Omental fat pad (tissue), 4 donors: ENCODE measurements at places on chromosomes 13 and 19.

- no peak for DNase-seq
Observed at GRCh38 chr13:29901710-29902631, 51.6 kb upstream of the UBL3 start.

DNA sequence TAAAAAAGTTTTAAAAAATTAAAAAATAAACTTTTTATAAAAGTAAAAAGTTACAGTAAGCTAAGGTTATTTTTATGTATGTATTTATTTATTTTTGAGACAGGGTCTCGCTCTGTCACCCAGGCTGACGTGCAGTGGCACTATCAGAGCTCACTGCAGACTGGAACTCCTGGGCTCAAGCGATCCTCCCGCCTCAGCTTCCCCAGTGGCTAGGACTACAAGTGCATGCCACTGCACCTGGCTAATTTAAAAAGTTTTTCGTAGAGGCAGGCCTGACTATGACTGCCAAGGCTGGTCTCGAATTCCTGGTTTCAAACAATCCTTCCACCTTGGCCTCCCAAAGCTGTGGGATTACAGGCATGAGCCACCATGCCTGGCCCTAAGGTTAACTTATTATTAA, 64.1 kb downstream of the CDADC1 start:
- DNase-seq: no peak

DNA sequence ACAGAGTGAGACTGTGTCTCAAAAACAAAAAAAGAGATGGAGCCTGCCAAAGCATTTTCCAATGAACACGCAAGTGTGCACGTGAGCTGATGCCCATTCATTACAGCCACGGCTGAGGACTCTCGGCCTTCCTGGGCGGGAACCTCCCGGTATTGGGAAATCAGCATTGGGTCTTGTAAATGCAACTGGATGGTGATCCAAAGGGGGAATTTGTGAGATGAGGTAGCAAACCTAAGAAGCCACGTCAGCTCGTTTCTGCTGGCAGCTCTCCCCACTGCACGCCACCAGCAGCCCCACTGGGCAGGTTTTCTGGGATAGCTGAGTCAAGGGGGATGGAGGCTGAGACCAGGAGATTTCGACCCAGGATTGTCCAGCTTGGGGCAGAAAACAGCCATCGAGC, 11.5 kb downstream of the C13orf46 start:
- DNase-seq: no peak

DNA sequence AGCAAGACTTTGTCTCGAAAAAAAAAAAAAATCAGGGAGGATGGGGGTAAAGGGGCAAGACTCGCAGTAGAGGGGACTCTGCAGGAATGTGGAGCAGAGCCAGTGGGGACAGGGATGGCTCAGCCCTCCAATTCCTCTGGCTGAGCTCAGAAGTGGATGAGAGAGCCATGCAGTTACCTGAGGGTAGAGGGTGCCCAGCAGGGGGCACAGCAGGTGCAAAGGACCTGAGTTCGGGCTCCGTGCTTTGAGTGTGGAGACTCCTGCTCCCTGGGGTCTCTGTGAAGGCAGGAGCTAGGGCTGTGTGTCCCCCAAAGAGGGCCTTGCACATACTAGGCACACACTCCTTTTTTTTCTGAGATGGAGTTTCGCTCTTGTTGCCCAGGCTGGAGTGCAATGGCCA, 7.7 kb downstream of the DOCK6 start:
- DNase-seq: no peak

GRCh38 chr13:84025824-84026223, 143.6 kb upstream of the SLITRK1 start:
- DNase-seq: no peak

DNA sequence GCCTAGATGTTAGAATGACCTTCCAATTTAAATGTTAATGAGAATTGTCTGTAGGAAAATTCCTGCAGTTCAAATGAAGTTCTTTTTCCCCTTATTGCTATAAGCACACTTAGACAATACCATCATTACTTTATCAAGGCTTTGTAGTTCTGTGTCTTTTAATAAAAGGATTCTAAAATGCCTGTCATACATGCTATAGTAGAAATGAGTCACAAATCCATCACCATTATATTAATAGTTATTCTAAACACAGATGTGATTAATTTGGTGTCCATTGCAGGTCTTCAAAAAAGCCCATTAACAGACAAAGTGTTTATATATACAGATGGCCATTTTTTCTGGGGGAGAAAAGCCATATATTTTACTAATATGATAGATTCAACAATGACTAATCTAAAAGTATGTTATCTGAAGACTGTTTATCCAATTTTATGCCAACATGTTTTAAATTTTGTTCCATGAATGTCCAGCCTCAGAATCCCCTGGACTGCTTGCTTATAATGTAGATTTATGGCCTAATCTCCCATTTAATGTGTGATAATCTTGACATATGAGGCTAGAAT, 1678.3 kb upstream of the PCDH20 start:
- no peak for DNase-seq

DNA sequence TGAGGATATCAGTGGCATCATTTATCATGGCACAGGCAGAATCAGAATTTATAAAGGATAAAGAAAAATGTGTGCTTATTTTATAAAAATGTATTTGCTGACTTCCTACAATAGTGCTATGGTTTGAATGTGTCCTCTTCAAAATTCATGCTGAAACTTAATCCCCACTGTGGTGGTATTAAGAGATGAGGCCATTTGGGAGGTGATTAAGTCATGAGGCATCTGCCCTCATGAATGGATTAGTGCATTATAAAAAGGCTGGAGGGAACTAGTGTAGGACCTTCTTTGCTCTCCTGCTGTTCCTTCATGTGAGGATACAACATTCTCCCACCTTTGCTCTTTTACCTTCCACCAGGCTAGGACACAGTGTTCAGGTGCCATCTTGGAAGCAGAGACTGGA, 212.8 kb downstream of the RFC3 start:
- no peak for DNase-seq

DNA sequence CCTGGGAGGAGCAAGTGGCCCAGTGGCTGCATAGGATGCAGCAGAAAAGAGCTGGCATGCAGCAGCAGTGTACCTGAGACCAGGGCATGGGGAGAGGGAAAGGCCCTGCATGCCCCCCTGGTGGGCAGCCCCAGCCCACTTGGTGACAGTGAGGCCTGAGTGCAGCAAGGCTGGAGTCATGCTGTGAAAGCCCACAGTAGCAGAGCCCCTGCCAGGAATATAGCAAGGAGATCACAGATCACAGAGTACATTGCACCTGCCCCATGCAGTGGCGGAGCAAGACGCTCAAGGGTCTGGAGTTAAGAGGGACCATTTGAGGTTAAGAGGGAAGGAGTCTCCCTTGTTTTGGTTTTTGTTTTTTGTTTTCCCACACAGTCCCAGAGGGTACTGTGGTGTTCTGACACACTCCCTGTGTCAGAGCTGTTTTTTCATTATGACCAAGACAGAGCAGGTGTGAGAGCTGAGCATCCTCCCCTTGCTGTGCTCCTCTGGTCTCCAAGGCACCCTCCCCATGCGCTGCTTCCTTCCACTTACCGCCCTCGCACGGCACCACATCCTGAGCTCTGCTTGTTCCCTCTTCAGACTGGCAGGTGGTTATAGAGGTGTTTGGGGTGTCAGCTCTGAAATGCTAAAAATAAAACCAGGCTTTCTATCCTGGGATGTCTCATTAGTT, 85.0 kb upstream of the UBL3 start:
- no peak for DNase-seq

DNA sequence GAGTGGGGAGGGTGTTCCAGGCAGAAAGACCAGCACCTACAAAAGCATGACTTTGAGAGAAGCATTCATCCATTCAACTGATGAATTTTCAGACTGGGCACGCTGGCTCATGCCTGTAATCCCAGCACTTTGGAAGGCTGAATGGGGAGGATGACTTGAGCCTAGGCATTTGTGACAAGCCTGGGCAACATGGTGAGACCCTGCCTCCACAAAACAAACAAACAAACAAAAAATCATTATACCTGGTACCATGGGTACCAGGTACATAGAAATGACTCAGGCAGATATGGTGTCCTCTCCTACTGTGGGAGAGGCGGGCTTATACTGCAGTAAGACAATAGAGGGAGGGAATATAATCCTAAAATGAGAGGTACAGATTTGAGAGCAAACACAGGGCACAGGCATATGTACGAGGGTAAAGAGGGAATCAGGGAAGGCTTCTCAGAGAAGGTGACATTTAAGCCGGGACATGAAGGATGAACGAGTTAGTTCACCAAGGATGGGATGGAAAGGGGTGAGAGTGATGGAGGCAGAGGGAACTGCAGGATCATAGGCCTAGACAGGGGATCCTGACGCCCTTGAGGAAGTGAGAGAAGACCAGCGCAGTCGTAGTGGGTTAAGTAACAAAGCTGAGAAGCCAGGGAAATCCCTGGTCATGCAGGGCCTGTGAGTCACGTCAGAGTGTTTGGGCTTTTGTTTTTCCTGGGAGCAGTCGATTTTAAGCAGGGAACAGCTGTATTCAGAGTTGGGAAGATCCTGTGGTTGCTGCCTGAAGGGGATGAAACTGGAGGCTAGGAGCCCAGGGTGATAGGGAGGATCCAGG, 2.9 kb downstream of the CYP2S1 start:
- DNase-seq: no peak

GRCh38 chr19:48325265-48325910, at the start of gene EMP3:
TSS of gene EMP3 (plus strand) at chr19:48325552. CDS start at chr19:48326845, 1,293 bp downstream.
- peak; percentile 55 for DNase-seq

- DNase-seq: no peak
Observed at GRCh38 chr13:97281028-97281427, 58.9 kb downstream of the MBNL2 start.

DNA sequence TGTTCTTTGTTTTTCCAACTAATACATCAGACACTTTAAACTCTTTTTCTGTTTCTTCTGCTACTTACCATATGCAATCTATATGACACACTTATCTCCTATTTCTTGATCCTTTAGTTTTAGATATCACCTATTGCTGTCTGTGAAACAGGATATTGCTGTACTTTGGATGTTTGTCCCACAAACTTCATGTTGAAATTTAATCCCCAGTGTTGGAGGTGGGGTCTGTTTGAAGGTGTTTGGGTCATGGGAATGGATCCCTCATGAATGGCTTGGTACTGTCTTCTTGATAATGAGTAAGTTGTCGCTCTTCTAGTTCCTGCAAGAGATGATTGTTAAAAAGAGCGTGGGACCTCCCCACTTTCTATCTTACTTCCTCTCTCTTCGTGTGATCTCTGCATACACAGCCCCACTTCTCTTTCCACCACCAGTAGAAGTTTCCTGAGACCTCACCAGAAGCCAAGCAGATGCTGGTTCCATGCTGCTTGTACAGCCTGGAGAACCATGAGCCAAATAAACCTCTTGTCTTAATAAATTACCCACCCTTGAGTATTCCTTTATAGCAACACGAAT, 244.2 kb downstream of the NHLRC3 start:
- DNase-seq: no peak

DNA sequence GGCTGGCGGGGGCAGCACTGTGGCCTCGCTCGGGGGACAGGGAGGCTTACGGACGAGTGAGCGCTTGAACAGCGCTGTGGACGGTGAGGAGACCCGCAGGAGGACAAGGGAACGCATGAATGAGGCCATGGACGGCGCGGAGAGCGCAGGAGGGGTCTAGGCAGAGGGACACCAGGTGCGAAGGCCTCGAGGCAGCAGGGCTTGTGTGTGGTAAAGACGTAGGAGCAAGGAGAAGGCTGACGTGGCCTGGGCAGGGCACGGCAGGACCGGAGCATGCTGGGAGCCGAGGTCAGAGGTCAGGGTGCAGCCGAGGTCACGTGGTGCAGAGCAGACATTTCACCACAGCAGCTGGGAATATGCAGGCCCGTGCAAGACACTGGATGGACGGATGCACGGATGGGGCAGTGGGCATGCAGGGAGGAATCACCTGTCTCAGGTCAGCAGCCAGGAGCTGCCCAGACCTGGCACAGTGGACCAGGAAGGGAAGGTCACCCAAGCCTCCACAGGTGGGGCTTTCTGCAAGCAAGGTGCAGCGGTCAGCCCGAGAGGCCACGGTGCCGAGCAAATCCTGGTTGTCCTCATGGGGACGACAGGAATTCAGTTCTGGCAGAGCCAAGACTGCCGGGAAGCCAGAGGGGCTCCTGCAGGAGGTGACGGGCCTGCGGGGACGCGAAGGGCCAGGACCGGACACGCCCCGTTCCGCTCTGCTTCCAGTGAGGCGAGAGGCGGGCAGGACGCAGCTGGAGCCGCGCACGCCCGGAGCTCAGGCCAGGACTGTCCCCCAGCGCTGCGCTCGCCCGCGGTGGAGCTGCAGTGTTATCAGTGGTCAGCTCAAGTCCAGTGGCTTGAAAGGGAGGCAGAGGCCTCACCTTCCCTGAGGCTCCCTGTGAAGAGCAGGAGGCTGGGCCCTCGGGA, 72.2 kb downstream of the RASA3 start:
- no peak for DNase-seq

- DNase-seq: no peak
Observed at GRCh38 chr13:51681037-51681678, 96.9 kb downstream of the WDFY2 start.

- DNase-seq: no peak
Observed at GRCh38 chr19:49887037-49887664, 9.5 kb downstream of the IL4I1 start.

GRCh38 chr13:112179995-112180394, 113.0 kb downstream of the SOX1 start:
- no peak for DNase-seq

DNA sequence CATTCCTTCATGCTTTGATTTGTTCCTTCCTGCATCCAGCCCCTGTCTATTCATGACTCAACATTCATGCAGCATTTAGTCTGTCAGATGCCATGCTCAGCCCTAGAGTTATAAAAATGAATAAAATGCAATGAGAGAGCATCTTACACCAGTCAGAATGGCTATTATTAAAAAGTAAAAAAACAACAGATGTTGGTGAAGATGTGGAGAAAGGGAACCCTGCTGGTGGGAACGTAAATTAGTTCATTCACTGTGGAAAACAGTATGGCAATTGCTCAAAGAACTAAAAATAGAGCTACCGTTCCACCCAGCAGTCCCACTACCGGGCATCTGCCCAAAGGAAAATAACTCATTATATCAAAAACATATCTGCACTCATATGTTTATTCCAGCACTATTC, 70.0 kb upstream of the GTF3A start:
- no peak for DNase-seq

GRCh38 chr13:30135868-30136267, 171.5 kb downstream of the KATNAL1 start:
- DNase-seq: no peak

DNA sequence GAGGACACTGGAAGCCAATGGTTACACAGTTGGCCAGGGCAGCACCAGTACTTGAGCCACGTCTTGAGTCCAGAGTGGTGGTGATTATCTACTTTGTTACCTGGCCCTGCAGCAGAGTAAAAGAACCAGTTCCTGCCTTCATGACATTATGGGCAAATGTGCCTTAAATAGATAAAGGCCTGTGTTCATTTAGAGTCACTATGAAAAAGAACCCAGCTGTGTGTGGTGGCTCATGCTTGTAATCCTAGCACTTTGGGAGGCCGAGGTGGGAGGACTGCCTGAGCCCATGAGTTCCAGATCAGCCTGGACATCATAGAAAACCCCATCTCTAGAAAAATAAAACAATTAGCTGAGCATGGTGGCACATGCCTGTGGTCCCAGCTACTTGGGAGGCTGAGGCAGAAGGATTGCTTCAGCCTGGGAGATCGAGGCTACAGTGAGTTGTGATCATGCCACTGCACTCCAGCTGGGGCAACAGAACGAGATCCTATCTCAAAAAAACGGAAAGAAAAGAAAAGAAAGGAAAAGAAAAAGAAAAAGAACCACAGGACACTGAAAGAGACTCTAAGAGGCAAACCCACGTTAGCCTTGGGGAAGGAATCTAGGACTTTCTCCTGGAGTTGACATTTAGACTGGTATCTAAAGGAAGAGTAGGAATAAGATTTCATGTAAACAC, 3.4 kb upstream of the IRF2BP1 start:
- DNase-seq: no peak
